ENCODE measurements at places on chromosomes 3 and 15. TPM values are rescaled to one million over a fixed set of nuclear protein-coding genes. Genes with fewer than 3 reads are reported as not detected.

GRCh38 chr3:151925419-151925818 is 52.0 kb downstream of the SUCNR1 start:
- DNase-seq = no peak
- H3K27me3 ChIP-seq = no peaks in the 10 kb centered on the region
- H3K36me3 ChIP-seq = no peaks in the 10 kb centered on the region

DNA sequence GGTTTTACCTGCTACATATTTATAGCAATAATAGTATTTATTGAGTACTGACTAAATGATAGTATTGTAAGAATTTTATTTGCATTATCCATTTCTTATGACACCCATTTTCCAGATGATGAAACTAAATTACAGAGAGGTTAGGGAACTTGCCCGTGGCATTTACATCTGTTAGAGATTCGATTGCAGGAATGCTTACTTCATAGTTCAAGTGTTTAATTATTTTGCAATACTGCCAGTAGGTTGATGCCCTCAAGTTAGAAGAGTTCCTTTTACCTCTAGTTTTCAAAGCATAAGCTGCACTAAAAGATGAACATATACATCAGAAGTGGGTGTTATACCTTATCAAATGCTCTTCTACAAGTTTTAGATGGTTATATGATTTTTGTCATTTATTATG is 362.8 kb upstream of the RGMA start:
- H3K27me3 ChIP-seq = peaks cover 7% of the 10 kb centered on the region
- no peak for DNase-seq
- no peaks in the 10 kb centered on the region for H3K36me3 ChIP-seq
- H3K27ac ChIP-seq = no peak overlapping the region

- peaks cover 3% of the 10 kb centered on the region for H3K27me3 ChIP-seq
- H3K4me3 ChIP-seq = no peak overlapping the region
- no peaks in the 10 kb centered on the region for H3K36me3 ChIP-seq
- no peak for DNase-seq
- H3K27ac ChIP-seq = no peak overlapping the region
These were observed 104.4 kb downstream of the FMN1 start for GRCh38 chr15:33089878-33090757.

DNA sequence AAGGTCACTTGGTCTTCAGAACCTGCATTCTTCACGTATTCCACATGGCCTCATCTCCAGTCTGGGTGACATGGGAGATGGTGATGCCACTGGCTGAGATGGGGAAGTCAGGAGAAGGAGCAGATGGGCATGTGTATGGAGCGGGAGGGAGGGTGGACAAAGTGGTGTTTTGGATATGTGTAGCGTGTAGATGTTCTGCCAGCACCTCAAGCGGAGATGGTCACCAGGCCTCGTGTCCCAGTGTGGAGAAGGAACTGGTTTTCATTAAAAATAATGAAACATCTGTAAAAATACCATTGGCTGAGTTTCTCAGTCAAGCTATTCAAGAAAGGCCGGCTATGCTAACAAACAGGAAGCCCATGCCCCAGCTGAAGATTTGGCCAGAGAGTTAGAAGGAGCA is 26.2 kb downstream of the LARP6 start:
- peaks cover 2% of the 10 kb centered on the region for H3K4me1 ChIP-seq
- H3K27me3 ChIP-seq = peaks cover 9% of the 10 kb centered on the region
- no peaks in the 10 kb centered on the region for H3K36me3 ChIP-seq
- no peak for DNase-seq

DNA sequence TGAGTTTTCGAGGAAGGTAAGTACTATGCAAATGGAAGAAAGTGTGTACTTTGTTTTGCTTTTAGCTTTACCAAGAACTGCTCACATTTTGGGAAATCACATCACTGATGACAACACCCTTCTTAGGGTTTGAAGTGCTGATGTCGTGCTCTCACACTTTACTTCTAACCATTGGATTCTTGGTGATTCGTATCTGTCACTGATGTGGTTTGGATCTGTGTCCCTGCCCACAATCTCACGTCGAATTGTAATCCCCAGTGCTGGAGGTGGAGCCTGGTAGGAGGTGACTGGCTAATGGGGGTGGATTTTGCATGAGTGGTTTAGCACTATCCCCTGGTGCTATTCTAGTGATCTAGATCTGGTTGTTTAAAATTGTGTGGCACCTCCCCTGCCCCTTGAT is 75.4 kb upstream of the RGMA start:
- H3K4me1 ChIP-seq = peaks cover 3% of the 10 kb centered on the region
- H3K36me3 ChIP-seq = no peaks in the 10 kb centered on the region
- peaks cover 18% of the 10 kb centered on the region for H3K27me3 ChIP-seq
- H3K4me3 ChIP-seq = no peak overlapping the region
- DNase-seq = peak; percentile 33

The SLC28A1 gene
- total RNA-seq = not detected

The DNAJA4 gene
- total RNA-seq = 39.3 TPM

- no peaks in the 10 kb centered on the region for H3K27me3 ChIP-seq
- no peak overlapping the region for H3K4me3 ChIP-seq
- no peak for DNase-seq
- H3K27ac ChIP-seq = no peak overlapping the region
These were observed 33.2 kb downstream of the FNDC3B start for GRCh38 chr3:172072543-172072942.

- DNase-seq = peak; percentile 4
- peak overlapping the region; percentile 70 for H3K27ac ChIP-seq
- no peaks in the 10 kb centered on the region for H3K27me3 ChIP-seq
- H3K4me3 ChIP-seq = no peak overlapping the region
These were observed 167.3 kb downstream of the NECTIN3 start for GRCh38 chr3:111238885-111239284.

DNA sequence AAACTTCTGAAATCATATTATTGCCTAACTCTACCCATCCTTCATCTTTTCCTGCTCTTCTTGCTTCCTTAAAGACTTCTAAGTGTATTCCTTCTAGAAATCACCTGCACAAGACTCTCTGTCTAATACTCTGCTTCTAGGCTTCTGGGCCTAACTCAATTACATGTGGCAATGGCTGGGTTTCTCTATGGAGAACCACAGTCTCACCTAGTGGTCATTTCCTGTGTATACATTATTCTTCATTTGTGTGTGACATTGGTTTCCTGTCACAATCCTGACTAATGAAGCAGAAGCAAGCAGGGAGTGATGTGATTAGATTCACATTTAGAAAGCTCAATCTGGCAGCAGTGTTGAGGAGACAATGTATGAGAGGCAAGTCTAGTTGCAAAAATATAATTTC is 16.9 kb upstream of the CLDN1 start:
- peaks cover 4% of the 10 kb centered on the region for H3K27me3 ChIP-seq
- H3K36me3 ChIP-seq = no peaks in the 10 kb centered on the region
- no peak overlapping the region for H3K4me3 ChIP-seq
- no peak overlapping the region for H3K27ac ChIP-seq

DNA sequence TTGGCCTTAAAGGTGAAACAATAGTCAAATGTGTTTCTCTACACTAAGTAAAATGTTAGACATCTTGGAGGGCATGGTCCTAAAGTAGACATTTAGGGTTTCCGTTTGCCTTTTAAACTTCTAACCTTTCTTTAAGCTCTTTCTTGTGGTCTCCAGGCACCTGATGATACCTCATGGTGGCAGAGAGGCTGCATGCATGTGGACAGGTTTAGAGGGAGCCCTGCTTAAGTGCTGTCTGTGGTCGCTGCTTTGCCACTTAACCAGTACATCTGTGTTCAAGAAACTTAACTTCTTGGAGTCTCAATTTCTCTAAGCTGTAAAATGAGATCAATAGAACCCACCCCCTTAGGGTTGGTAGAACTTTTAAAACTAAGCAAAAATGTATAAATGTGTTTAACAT is 6.2 kb downstream of the MITF start:
- no peak overlapping the region for H3K27ac ChIP-seq
- DNase-seq = no peak
- H3K36me3 ChIP-seq = no peaks in the 10 kb centered on the region
- H3K4me3 ChIP-seq = no peak overlapping the region
- H3K4me1 ChIP-seq = peaks cover 8% of the 10 kb centered on the region
- H3K27me3 ChIP-seq = peaks cover 23% of the 10 kb centered on the region

GRCh38 chr15:60372756-60373155 is 25.0 kb downstream of the ANXA2 start:
- peaks cover 11% of the 10 kb centered on the region for H3K4me1 ChIP-seq
- DNase-seq = no peak
- no peaks in the 10 kb centered on the region for H3K36me3 ChIP-seq
- no peaks in the 10 kb centered on the region for H3K27me3 ChIP-seq

DNA sequence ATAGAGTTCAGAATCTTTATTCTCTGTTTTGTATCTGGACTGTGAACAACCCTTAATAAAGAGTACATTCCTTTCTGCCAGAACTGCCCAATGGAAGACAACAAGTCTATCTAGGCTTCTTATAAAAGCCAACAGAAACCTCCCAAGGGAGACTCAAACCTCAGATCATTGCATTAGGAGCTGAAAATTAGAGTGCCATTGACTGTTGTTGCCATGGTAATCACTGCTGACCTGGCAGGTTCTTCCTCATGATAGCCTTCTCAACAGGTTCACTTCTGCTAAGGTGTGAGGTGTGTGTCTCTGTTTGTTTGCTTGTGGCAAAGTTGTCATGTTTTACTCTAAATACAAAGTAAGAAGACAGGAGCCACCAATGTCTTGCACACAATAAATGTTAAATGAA is 79.2 kb downstream of the TMEM108 start:
- H3K27me3 ChIP-seq = peaks cover 8% of the 10 kb centered on the region
- H3K27ac ChIP-seq = no peak overlapping the region
- no peak overlapping the region for H3K4me3 ChIP-seq
- no peaks in the 10 kb centered on the region for H3K4me1 ChIP-seq

- no peaks in the 10 kb centered on the region for H3K27me3 ChIP-seq
- no peak overlapping the region for H3K4me3 ChIP-seq
- no peak overlapping the region for H3K27ac ChIP-seq
These were observed 137.0 kb downstream of the EPHB1 start for GRCh38 chr3:134932035-134932434.

The ANKRD63 gene
- not detected for total RNA-seq

The IL20RB gene
- 1.1 TPM for total RNA-seq

The SLC24A5 gene
- not detected for total RNA-seq

GRCh38 chr3:170475092-170475685 is 56.5 kb downstream of the CLDN11 start:
- no peaks in the 10 kb centered on the region for H3K4me1 ChIP-seq
- no peaks in the 10 kb centered on the region for H3K36me3 ChIP-seq
- no peak overlapping the region for H3K27ac ChIP-seq
- no peak overlapping the region for H3K4me3 ChIP-seq

The CNTN3 gene
- not detected for total RNA-seq

The FRMD4B gene
- total RNA-seq = 6.1 TPM

- peaks cover 7% of the 10 kb centered on the region for H3K27me3 ChIP-seq
- DNase-seq = no peak
- peaks cover 1% of the 10 kb centered on the region for H3K36me3 ChIP-seq
- H3K27ac ChIP-seq = peak overlapping the region; percentile 90
These were observed 922 bp downstream of the ADPRH start for GRCh38 chr3:119580067-119580760.

The FURIN gene
- total RNA-seq = 83.7 TPM

DNA sequence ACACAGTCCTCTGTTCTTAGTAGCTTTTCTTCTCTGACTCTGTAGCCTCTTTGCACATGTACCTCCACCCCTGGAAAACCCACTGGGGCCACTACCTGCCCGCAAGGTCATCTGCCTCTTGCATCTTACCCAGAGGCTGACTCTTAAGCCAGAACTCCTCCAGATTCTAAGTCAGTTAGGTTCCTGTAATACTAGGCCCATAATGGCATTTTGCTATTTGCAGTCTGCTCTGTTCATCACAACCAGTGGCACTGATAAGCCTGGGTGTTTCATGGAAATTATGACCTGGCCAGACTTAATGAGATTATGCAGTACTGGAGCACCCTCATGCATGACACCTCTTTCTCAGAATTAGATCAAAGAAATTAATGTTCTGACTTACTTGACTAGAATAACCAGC is 31.7 kb upstream of the ATG7 start:
- peaks cover 36% of the 10 kb centered on the region for H3K4me1 ChIP-seq
- H3K27me3 ChIP-seq = no peaks in the 10 kb centered on the region
- peaks cover 5% of the 10 kb centered on the region for H3K36me3 ChIP-seq
- H3K4me3 ChIP-seq = peak overlapping the region; percentile 40

The UBAP1L gene
- total RNA-seq = 2.2 TPM

DNA sequence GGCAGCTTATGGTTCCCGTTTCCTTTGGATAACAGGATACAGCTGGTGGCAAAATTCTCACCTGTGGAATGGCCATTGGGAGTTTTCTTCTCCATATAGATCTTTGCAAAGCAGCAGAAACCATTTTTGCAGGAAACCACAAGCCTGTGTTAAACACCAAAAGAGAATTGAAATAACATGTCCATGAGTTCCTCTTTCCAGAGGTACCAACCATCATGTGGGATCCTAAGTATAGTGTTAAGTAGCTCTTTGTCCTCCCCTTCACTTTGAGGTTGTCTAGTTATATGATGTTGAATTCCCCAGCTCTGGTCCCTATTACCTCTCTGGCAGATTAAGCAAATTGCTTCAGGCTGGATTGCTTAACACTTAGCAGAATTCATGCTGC is 94.9 kb downstream of the AKAP13 start:
- H3K4me1 ChIP-seq = peaks cover 75% of the 10 kb centered on the region
- no peak for DNase-seq
- H3K27ac ChIP-seq = no peak overlapping the region
- no peak overlapping the region for H3K4me3 ChIP-seq

- no peak overlapping the region for H3K4me3 ChIP-seq
- peaks cover 6% of the 10 kb centered on the region for H3K36me3 ChIP-seq
- no peaks in the 10 kb centered on the region for H3K27me3 ChIP-seq
- peaks cover 2% of the 10 kb centered on the region for H3K4me1 ChIP-seq
- no peak for DNase-seq
These were observed 107.7 kb downstream of the MYO5A start for GRCh38 chr15:52421029-52421428.

- no peak overlapping the region for H3K27ac ChIP-seq
- H3K4me3 ChIP-seq = no peak overlapping the region
- H3K27me3 ChIP-seq = no peaks in the 10 kb centered on the region
- no peak for DNase-seq
- H3K36me3 ChIP-seq = no peaks in the 10 kb centered on the region
- no peaks in the 10 kb centered on the region for H3K4me1 ChIP-seq
These were observed 251.2 kb upstream of the VEPH1 start for GRCh38 chr3:157754451-157754850.

DNA sequence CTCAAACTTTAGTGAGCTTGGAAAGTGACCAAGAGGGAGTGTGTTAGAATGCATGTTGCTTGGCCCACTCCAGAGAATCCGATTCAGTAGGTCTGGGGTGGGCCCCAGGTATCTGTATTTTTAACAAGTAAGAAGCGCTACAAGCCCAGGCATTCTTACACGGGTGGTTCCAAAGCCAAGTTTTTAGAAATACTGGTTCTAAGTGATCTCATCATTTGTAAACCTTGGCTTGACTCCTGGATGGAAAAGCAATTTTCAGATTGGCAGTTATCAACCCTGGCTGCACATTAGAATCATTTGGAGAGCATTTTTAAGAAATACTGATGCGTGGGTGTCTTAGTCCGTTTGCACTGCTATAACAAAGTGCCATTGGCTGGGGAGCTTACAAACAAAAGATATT is 27.3 kb upstream of the ST8SIA2 start:
- H3K4me3 ChIP-seq = no peak overlapping the region
- no peak for DNase-seq
- no peaks in the 10 kb centered on the region for H3K27me3 ChIP-seq
- no peaks in the 10 kb centered on the region for H3K4me1 ChIP-seq

GRCh38 chr3:129586746-129587430 is 19.6 kb downstream of the PLXND1 start:
- H3K4me1 ChIP-seq = no peaks in the 10 kb centered on the region
- DNase-seq = no peak
- H3K27ac ChIP-seq = no peak overlapping the region
- peaks cover 7% of the 10 kb centered on the region for H3K27me3 ChIP-seq
- H3K36me3 ChIP-seq = no peaks in the 10 kb centered on the region
